ENCODE measurements at places on chromosomes 16 and 17. TPM values are rescaled to one million over a fixed set of nuclear protein-coding genes. Genes with fewer than 3 reads are reported as not detected.

Gene NPIPA2
- polyA plus RNA-seq = 6.1 TPM

Gene PIRT
- polyA plus RNA-seq = not detected

Gene AIPL1
- polyA plus RNA-seq = 0.04 TPM

DNA sequence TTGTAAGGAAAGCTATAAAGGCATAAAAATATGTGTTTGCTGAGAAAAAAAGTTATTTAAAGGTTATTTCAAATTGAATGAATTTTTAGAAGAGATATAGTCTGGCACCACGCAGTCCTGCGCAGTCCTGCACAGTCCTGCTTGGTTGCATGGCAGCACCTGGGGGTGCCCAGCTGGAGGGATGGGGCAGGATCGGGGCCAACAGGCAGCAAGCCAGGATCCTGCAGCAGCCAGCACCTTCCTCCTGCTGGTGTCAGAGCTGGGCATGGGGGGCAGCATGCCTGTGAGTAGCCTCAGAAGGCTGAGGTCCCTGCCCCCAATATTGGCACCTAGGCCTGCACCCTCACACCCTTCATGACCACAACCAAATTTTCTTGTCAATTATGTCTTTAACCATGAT is 46.0 kb downstream of the GLG1 start:
- no peaks in the 10 kb centered on the region for H3K36me3 ChIP-seq
- H3K27me3 ChIP-seq = no peaks in the 10 kb centered on the region
- H3K27ac ChIP-seq = no peak overlapping the region

GRCh38 chr16:4667203-4667963 is 26.0 kb upstream of the NUDT16L1 start:
- no peak overlapping the region for H3K4me3 ChIP-seq
- H3K27ac ChIP-seq = no peak overlapping the region
- H3K4me1 ChIP-seq = peaks cover 3% of the 10 kb centered on the region
- peaks cover 21% of the 10 kb centered on the region for H3K36me3 ChIP-seq

GRCh38 chr17:28712032-28712704 is 480 bp upstream of the PROCA1 start:
- no peaks in the 10 kb centered on the region for H3K27me3 ChIP-seq
- peak overlapping the region; percentile 73 for H3K27ac ChIP-seq
- DNase-seq = peak; percentile 47
- H3K4me1 ChIP-seq = peaks cover 6% of the 10 kb centered on the region
- no peaks in the 10 kb centered on the region for H3K36me3 ChIP-seq

- H3K4me3 ChIP-seq = no peak overlapping the region
- no peaks in the 10 kb centered on the region for H3K27me3 ChIP-seq
Observed at GRCh38 chr17:18059283-18059682, 20.1 kb downstream of the GID4 start.

DNA sequence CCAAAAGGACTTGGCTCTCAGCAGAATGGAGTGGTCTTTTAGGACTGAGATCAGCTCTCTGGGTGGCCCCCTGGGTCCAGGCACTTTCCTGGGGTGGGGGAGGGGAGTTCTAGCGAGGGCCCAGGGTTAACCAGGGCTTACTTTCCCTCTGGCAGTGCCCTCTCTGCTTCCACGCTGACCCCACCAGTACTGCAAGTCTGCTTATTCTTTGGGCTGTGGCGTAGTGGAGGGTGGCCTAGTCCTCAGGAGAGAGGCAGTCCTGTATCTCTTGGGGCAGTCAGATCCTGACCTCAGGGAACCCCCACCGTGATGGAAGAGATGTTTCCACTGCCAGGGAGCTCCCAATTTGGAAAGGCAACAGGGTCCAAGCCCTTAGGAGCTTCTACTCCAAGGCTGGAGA is 79.4 kb downstream of the CCDC182 start:
- H3K36me3 ChIP-seq = no peaks in the 10 kb centered on the region
- H3K4me1 ChIP-seq = peaks cover 8% of the 10 kb centered on the region
- peak; percentile 1 for DNase-seq
- H3K27me3 ChIP-seq = no peaks in the 10 kb centered on the region
- no peak overlapping the region for H3K4me3 ChIP-seq
- H3K27ac ChIP-seq = no peak overlapping the region
